HepG2 (cell line): ENCODE measurements at places on chromosomes 13 and 19.

DNA sequence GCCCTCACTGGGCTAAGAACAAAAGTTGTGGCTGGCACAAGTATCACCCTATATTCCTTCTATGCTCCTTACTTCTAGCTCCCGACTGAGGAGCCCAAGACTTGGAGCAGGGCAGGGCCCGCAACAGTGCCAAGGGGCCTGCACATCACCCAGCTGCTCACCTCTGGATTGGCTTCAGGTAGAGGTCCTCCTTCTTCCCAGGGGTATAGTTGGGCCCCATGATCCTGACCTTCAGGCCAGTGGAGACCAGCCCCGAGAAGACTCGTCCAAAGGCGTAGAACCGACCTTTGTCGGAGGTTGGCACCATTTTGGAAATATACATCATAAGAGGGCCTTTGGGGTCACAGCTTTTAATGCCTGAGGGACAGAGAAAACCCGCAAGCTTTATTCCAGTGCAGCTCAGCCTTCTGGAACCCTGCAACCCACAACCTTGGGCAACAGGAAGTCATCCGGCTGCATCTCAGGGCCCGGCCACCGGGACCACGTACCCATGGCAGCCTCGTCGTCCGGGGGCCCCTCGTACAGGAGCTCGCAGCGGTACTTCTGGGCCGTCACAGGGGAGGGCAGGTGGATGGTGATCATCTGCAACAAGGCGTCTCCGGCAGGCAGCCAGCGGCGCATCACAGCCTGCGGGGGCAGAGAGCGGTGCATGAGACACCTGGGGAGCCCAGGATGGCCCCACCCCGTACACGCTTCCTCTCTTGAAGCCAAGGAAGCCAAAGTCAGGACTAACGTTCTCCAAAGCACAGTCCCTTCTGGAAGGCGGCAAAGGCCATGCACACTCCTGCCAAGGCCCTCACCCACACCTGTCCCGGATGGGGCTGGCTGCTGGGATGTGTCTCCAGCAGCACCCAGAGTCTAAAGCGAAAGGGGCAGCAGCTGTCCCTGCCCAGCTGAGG lies 4.7 kb downstream of the EEF2 start:
- DNase-seq: no peak

DNA sequence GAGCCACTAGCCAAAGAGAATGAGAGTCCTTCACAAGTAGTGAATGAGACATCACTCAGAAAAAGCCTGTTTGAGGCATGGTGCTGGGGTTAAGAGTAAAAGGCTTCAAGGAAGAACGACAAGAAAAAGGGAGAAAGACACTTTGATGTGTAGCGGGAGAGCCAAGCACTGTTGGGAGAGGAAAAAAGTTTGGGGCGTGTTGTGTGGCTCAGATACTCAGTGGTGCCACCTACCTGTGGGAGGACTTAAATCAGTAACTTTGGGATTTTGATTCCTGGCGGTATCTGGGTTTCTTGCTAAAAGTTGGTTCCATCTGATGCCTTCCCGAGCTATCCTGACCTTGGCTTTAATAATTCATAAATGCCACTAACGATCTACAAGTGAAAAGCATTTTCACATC lies 12.3 kb downstream of the ELSPBP1 start:
- DNase-seq: peak; percentile 15

DNA sequence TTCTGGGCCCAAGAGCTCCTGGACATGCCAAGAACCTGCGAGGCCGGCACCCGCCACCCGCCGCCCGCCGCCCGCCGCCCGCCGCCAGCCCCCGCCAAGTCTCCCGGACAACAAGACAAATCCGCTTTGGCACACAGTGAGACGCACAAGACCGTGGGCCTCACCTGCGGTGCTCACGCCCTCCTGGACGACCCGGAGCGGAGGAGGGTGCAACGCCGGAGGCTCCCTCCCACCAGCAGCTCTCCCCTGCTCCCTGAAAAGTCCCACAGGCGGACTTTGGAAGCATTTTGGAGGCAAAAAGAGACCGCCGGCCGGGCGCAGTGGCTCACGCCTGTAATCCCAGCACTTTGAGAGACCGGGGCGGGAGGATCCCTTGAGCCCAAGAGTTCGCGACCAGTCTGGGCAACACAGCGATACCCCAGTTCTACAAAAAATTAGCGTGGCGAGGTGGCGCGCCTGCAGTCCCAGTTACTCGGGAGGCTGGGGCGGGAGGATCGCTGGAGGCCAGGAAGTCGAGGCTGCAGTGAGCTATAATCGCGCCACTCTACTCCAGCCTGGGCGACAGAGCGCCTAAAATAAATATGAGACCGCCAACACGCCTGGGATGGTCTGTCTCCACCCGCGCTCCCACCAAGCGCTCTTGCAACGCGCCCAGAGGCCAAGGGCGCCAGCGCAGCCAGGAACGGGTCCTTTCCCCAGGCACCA lies 783 bp downstream of the RHPN2 start:
- DNase-seq: no peak

GRCh38 chr19:33129901-33130300 lies 2.0 kb upstream of the WDR88 start:
- no peak for DNase-seq

DNA sequence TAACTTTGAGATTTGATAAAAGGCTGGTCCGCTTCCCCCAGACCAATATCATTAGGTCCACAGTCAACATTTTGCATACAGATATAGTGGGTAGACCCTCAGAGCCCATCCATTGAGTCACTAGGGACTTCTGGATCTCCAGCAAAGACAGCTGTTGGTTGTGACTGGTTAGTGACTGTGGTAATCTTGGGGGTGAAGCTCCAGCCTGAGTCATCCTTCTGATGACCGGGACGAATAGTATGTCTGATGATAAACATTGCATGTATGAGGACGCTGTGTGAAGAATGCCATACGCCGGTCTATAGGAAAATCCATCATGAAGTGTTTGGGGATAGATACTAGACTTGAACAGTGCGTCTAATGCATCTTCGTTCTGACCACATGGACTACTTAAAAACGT lies 307.0 kb downstream of the UQCRFS1 start:
- DNase-seq: no peak

DNA sequence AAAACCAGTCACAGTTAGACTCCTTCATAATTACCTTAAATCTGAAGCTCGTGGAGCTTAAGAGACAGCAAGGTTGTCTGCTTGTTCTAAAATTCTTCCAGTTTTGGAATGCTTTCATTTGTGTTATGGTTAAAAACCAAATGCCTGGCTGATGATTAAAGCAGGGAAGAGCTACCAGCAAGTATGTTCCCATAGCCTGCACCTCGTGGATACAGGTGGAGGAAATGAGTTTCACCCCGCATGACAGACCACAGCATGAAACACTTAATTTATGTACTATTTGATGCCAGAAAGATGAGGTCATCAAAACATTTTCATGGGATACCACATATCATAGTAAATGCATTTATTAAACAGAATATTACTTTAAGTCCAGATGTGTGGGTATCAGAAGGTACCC lies 416 bp upstream of the DOCK9 start:
- DNase-seq: no peak

DNA sequence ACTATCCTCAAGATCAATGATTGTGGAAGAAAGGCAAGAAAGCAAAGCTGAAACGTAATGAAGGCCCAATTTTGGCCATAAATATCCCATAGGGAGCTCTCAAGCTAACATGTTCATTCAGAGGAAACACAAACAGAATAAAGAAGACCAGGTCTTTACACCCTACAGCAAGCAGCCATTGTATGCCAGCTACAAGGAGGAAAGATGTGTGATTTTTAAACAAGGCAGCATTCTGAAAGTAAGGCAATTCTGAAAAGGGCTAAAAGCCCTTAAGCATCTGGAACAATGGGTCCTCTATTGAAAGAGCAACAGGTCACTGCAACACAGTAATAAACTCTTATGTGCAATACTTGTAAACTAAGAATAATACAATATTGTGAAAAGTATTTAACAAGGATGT lies 1002.4 kb downstream of the SLITRK1 start:
- DNase-seq: no peak

DNA sequence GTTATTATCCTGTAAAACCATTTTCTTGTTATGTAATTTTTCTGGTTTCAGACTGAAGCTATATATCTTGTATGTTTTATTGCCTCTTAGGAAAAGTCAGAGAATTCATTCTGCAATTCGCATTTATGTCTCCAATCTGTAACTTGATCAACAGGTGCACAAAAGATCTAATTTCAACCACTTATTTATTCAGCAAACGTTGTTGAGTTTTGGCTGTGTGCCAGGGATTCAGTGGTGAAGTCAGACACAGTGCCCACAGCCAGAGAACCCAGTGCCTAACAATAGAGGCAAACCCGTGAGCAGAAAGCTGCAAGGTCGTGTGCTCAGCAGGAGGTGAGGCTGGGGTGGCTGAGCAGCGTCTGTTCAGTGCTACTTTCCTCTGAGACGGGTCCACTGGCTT lies 119.5 kb upstream of the MCF2L start:
- DNase-seq: peak; percentile 26

DNA sequence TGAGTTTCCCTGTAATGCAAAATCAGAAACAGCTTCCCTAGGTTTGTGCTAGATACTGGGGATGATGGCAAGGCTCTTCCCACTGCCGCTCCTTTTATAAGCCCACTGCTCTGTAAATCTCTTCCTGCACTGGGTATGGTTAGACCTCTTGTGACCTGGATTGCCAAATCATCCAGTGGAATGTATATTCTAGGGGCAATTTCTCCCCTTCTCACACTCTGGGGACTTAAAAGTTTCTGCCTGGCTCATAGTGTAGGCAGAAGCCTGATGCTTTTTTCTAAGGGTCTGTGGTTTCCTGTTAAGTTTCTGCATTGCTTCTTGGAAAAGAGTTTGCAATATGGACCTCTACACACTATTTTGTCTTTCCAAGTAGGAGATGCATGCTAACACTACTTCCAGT lies 1582.0 kb upstream of the PCDH20 start:
- no peak for DNase-seq

DNA sequence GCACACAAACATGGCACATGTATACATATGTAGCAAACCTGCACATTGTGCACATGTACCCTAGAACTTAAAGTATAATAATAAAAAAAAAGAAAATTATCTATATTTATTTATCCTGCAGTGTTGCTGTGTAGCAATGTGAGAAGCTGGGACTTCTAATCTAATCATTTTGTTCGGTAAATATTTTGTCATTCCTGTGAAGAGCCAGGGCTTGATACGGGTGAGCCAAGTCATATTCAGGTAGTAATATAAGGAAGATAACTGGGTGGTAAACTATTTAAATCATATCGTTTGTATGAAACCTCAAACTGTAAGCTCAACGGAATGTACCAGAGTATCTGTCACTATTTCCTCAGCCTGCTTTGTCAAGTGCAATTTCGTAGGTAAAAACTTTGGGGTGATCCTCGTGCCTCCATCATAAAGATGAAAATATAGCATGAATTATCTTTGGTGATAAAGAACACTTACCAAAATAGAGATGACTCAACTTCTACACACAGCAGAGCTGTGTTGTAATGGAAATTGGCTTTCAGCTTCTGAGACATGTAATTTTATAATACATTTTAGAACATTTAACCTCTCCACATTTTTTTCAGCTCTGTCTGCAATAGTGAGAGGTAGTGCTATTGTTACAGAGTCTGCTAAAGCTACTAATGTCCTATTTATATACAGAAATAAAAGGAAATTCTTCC lies 92.9 kb downstream of the PCDH9 start:
- DNase-seq: no peak

GRCh38 chr19:32829345-32829896 lies 40.1 kb downstream of the SLC7A9 start:
- DNase-seq: no peak
